Activated CD4-positive, alpha-beta T cell treated with anti-CD3 and anti-CD28 coated beads, Interleukin-2, amount 50 U/mL, for 4 hours (primary cell): ENCODE measurements at places on chromosomes 6 and 20.

DNA sequence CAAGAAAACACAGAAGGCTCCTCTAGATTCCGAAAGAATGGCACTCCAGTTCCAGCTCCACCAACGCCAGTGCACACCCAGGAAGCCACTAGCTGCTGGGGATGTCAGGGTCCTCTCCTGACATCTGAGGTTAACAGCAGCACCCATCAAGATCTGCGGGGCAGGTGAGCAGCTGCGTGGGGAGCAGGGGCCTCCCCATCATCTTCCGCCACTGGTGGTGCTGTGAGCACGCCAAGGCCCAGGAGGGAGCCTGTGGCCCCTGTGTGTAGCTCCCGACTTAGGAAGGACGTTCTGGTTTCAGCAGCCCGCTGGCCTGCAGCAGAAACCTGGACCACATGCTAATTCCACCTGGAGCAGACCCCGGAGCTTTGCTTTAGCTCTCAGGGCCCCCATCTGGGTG lies 386.2 kb downstream of the TAF4 start:
- DNase-seq: no peak

DNA sequence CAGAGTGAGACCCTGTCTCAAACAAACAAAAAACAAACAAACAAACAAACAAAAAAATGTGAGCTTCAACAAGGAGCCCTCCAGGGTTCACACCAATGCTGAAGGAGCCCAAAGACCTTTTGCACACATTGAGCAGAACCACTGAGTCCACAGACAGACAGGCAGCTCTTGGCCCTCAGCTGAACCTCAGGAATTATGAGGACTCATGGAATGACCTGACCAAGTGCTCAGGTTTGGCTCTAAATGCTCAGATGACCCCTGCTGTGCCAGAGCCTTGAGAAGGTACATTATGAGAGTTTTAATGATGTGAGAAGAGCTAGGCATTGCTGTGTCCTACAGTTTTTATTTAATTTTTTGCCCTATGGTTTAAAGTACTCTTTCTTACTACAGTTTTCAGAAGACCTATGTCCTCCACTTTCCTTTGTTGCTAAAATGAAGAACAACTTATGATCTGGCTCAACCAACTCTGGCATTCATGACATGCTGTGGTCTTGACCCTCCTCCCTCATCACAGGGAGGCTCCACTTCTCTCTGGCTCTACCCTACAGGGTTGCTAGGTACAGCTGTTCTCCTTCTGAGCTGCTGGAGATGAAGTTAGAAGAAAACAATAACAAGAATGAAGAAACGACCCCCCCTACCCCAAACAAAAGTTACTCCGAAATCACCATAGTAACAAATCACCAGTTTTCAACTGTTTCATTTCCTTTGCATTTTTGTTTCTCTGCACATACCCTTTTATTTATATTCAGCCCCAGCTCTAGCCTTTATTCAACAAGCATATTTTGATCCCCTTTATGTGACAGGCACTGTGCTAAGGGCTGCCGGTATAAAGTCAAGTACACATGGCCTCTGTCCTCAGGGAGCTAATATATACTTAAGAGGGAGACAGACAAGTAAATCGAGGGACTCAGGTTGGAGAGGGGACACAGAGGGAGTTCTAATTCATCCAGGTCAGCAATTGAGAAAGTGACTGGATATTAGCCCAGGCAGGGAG lies 128.7 kb upstream of the TRAF3IP2 start:
- DNase-seq: no peak

- no peak for DNase-seq
Observed at GRCh38 chr6:34606477-34607265, 50.5 kb upstream of the SPDEF start.

DNA sequence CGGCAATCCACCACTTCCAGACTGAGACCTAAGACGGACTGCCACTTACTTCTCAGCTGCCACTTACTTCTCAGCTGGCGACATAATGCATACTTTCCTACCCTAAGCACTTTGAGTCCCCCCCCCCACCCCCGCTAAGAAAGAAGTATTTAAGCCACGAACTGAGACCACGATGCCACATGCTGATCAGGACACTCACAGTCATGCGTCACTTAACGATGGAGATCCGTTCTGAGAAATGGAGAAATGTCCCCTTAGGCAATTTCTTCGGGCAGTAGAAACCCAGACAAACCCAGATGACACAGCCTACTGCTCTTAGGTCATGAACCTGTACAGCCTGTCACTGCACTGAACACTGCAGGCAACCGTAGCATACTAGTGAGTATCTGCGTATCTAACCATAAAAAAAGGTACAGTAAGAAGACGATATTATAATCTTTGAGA lies 690 bp downstream of the IFNGR1 start:
- DNase-seq: peak; percentile 18

DNA sequence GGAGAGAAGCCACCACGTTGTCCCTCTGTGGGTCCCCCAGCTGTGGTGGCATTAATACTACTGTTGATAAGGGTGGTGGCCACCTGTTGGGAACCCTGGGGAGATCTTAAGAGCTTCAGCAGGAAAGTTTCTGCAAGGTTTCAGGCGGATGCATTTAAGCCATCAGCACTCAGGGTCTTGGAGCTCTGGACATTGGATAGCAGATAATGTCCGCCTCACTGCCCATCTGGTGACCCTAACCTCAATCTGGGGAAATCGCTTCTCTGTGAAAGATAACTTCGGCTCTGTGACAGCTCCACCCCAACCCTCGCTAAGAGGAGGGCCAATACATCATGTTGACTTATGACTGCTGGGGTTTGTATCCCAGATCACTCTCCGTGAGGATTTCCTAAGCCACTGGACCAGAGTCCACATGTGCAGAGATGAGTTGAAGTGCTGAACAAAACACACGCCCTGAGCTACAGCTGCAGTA lies 92.9 kb downstream of the FOXC1 start:
- no peak for DNase-seq

GRCh38 chr6:131331873-131332781 lies 196.9 kb downstream of the AKAP7 start:
- no peak for DNase-seq

- DNase-seq: no peak
Observed at GRCh38 chr20:51335329-51335841, 207.1 kb downstream of the NFATC2 start.

DNA sequence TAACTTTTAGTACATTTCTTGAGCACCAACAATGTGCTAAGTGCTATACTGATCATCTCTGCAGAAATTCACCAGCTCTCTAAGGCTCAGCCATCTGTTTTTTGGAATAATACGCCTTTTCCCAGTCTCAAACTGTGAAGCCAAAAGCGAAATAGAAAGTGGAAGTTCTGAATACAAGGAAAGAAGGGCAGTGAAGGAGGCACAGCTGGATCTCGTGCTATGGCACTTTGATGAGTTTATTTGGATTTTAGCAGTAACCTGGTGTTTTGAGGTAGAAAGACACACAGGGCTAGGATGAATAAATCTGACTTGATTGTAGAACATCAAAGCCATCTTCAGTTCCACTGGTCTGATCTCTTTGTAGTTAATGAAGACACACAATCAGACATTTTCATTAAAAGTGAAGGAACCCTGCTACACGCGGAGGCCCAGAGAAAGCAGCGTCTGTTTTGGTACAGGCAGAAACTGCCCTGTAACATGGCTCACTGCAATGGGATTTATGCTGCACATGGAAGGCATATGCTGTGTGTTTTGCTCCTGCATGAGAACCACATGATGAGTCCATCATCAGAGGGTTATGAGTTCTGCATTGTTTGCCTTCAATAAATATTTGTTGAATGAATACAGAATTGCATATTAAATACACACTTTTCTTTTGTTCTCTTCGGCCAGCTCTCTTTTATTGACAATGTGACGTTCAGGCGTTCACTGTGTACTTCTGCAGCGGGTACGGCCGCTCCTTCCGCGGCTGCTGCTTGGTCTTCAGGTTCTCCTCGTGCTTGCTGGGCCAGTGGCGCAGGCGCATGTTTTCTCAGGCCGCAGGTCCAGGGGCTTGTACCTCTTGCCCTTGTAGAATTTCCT lies 100.9 kb downstream of the PREP start:
- DNase-seq: no peak

DNA sequence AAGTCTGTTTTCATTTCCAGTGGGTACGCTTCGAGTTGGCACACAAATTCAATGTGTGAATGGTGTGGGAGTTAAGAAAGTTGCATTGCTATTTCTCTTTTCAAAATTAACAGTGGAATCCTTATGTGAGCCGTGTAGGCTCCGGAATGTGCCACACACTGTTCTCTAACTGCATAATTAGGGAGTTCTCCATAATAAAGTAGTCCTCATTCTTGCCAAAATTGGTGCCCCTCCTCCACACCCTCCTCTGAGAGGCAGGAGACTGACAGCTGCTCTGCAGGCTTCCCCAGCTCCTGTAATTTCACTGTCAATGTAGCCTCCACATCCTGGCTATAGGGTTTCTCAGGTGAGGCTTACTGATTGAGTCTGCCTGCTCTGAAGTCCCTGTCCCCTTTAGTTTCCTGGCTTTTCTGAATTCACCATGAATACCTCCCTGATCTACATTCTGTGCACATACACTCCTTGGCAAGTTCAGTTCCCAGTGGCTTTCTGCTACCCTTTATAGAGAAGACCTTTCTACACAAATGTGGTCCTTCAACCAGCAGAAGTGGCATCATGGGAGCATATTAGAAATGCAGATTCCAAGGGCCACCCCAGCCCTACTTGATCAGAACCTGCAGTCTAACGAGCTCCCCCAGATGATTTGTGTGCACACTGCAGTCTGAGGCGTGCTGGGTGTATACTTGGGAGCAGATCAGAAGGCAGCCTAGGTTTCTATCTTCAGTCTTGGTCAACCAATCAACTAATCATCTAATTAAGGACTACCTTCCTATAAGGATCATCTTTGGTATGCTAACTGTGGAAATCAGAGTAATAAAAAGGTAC lies 19.9 kb upstream of the CCN6 start:
- DNase-seq: no peak

DNA sequence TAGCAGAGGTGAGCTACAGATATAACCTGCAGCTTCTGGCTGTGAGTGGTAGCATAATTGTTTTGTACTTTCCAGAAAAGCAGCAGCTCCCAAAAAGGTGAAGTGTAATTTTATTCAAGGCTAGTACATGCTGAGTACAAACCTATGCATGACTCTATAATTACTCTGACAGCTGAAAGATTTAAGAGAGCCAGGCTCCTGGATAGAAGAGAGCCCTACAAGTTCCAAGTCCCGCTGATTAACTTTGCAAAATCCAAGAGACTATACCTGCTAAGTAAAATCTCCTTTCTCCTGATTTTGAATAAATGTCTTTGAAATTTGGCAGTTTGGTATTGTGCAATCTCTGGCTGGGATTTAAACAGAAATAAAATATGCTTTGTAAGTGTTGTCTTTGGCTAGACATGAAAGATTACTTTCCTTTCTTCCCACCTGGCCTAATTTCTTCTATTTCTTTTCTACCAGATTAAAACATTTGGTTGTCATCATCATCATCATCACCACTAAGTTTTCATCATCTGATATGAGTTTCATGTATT lies 79.5 kb downstream of the CTNNBL1 start:
- DNase-seq: no peak

- no peak for DNase-seq
Observed at GRCh38 chr20:14828459-14828858, 491.0 kb upstream of the FLRT3 start.

- DNase-seq: no peak
Observed at GRCh38 chr6:132270726-132271402, 130.4 kb downstream of the MOXD1 start.

DNA sequence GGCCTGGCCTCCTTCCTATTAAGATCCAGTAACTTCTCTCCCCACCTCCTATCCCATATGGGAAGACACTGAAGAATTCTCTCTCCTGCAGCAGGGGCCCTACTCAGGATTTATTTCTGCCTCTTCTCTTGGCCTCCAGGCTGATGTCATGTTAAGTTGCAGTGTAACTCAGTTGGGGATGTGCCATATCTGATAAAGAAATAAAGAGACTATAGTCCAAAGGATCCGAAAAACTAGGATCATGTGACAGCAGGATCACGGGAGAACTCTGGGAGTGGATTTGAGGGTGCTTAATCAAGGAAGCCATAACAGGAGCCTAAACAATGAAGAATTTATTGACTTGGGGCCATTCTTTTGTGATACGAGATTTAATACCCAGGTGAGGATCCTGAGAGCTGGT lies 38.5 kb upstream of the TGM6 start:
- no peak for DNase-seq

GRCh38 chr6:21508753-21509152 lies 84.8 kb upstream of the SOX4 start:
- no peak for DNase-seq

DNA sequence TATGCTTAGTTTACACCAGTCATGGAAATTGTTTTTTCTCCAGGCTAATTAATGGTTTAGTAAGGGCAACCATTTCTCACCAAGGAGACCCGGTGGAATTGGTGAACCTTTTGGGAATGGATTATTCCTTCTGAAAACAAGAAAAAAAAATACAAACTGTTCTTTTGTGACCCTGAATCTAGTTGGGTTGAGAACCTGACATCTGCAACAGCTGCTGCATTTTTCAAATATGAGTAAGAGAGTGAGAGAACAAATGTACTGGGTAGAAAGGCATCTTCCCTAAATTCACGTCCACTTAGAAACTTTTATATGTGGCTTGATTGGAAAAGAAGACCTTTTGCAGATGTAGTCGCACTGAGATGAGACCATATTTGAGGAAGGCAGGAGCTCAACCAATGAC lies 553.4 kb upstream of the EPHA7 start:
- no peak for DNase-seq

- no peak for DNase-seq
Observed at GRCh38 chr20:40304119-40304613, 384.9 kb downstream of the MAFB start.

DNA sequence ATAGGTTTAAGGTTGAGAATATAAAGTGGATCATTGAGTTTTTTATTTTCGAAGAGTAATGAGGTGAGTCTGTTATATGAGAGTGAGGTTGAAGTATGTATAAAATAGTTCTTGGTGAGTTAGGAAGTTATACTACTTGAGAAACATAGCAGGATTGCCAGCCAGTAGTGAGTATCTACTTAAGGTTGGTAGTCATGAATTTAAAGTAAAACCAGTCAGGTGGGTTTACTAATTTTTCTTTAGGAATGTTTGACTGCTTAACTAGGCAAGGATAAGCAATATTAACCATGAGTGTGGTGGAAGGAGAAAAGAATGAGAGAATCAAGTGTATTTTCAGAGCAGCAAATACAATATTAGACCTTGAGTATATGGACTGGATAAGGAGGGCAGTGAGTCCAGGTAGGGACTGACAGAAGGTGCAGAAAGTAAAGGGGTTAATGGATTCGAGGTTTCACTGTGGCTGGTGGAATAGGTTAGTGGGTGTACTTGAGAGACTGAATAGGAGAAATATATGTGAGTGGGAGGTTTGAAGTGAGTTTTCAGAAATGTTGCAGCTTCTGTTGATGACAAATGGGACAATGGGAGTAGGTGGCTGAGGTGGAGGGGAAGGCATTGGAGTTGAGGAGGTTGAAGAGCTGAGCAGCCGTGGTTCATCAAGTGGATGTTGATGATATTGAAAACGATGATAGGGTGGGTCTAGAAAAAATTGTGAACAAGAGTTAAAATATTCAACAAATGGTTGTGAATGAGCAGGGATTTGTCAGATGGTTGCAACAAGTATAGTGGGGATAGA lies 232.5 kb upstream of the ASCC3 start:
- DNase-seq: no peak
